ENCODE measurements at places on chromosomes 4 and X. TPM values are rescaled to one million over a fixed set of nuclear protein-coding genes. Genes with fewer than 3 reads are reported as not detected.

DNA sequence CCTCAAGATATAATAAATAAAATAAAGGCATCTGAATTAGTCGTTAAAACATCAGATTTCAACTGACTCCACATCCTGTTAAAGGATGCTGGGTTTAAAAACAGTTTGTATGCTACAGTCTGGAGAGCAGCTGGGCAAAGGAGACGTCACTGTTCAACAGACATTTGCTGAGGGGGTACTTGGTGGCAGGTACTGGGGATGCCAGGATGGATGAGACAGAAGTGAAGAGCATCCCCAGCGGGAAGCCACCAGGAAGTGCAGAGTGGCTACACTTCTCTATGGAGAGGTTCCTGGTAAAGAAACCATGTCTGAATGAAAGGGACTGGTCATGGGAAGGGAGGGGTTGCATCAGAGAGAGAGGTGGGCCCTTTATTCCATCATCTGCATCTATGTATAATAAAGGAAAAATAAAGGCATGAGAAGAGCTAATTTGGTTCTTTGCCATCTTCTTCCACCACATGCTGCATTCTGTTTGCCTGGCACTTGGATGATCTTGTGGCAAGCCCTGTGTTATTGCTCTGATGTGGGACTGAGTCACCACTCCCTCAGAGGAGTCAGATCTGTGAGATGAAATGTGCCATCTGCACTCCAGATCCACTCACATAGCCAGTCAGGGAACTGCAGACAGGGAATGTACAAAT lies 145.0 kb downstream of the SOWAHB start:
- H3K4me3 ChIP-seq: no peak overlapping the region
- H3K36me3 ChIP-seq: no peaks in the 10 kb centered on the region
- H3K4me1 ChIP-seq: no peaks in the 10 kb centered on the region

ETDB gene
- total RNA-seq: not detected

GRCh38 chr4:47088298-47088697 lies 56.9 kb downstream of the GABRB1 start:
- DNase-seq: no peak
- no peak overlapping the region for H3K27ac ChIP-seq
- H3K36me3 ChIP-seq: no peaks in the 10 kb centered on the region
- no peaks in the 10 kb centered on the region for H3K27me3 ChIP-seq

DNA sequence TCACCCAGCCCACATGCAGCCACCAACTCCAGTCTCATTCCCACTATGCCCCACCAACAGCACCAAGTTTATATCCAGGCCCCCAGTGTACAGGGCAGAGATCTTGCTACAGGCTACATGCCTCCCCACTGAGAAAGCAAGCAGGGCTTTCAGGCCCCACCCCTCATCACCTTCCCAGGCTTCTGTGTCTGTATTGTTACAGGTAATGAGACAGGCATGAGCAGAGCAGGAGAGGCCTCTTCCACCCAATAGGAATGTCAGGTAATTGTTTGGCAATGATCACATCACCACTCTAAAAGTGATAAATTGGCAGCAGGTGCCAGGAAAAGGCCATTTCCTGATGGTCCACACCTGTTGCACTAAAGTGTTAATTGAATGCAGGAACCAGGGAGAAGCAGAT lies 102.5 kb downstream of the ZNF518B start:
- no peak for DNase-seq
- no peaks in the 10 kb centered on the region for H3K27me3 ChIP-seq
- no peaks in the 10 kb centered on the region for H3K36me3 ChIP-seq

GRCh38 chr4:175273995-175274753 lies 356.0 kb downstream of the ADAM29 start:
- H3K4me3 ChIP-seq: no peak overlapping the region
- H3K4me1 ChIP-seq: no peaks in the 10 kb centered on the region
- H3K36me3 ChIP-seq: no peaks in the 10 kb centered on the region
- H3K27me3 ChIP-seq: no peaks in the 10 kb centered on the region
- DNase-seq: no peak

DNA sequence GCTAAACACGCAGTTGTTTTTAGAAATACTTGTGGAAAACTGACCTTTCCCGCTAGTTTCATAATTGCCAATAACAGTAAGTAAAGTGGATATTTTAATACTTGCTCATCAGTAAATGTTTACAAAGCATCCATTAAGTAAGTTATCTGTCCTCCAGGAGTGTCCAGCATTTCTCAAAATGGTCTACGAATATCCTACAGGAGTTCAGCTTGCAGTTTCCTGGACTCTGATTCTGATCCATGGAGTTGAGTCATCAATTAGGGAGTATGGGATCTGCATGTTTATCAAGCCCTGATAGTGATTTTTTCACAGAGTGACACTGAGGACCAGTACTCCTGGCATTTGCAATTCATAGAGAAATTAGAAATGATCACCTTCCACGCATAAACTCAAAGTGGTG lies 325.2 kb upstream of the AADAT start:
- no peaks in the 10 kb centered on the region for H3K36me3 ChIP-seq
- H3K27ac ChIP-seq: no peak overlapping the region
- no peaks in the 10 kb centered on the region for H3K4me1 ChIP-seq
- no peaks in the 10 kb centered on the region for H3K27me3 ChIP-seq
- no peak overlapping the region for H3K4me3 ChIP-seq

UGDH gene
- 26.9 TPM for total RNA-seq

GRCh38 chrX:117835034-117835433 lies 281.6 kb downstream of the KLHL13 start:
- no peak for DNase-seq
- H3K4me1 ChIP-seq: no peaks in the 10 kb centered on the region

DNA sequence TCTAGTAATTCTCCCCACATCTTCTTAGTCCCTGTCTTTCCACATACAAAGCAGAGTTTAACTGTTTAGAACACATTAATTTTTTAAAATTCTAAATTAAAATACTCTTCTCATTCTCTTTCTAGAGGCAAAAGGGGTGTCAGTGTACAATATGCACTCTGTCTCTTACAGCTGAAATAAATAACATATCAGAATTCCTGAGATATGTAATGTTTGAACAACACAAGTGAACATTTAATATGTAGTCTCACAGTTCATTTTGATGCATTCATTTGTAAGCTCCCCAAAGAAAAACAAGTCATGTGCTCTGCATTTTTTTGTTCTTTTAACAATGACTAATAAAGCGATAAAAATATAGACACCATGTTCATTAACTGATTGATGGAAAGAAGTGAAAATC lies 19.7 kb upstream of the SULT1B1 start:
- no peaks in the 10 kb centered on the region for H3K36me3 ChIP-seq
- no peak overlapping the region for H3K4me3 ChIP-seq
- no peak overlapping the region for H3K27ac ChIP-seq
- no peak for DNase-seq
- H3K4me1 ChIP-seq: no peaks in the 10 kb centered on the region

WDR1 gene
- total RNA-seq: 409 TPM

DNA sequence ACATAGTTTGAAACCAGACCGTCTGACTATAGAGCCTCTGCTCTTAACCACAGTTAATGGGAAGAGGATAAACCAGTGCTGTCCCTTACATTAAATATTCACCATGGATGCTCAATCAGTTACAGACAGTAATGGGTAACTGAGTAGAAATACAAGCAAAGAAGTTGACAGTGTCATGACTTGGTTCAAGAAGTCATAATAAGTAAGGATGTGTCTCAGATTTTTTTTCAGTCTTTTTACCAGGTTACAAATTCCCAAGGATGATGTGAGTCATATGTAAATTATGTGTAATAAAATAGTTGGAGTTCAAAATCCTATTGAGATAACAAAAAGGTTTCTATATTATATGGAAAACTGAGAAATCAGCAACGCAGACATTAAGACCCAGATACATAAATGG lies 31.1 kb downstream of the ZCCHC4 start:
- H3K27me3 ChIP-seq: no peaks in the 10 kb centered on the region
- H3K36me3 ChIP-seq: no peaks in the 10 kb centered on the region
- H3K4me3 ChIP-seq: no peak overlapping the region
- no peak overlapping the region for H3K27ac ChIP-seq

DNA sequence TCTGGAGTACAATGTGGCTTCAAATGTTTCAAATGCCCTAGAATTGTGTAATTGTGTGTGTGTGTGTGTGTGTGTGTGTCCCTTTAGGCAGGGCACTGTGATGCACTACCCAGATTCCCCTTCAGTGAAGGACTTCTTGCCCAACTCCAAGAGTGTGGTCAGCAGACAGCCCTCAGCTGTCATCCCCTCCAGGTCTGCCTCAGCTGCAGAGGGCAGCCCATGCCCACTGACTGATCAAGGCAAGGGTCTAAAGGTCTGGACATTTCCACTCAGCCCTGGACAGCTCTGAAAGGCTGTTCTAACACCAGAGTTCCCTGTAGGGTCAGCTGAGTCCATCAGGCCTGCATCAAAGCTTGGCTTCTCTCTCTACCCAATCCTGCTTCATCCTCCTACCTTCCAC lies 83.9 kb upstream of the USP9X start:
- H3K27me3 ChIP-seq: no peaks in the 10 kb centered on the region
- DNase-seq: no peak
- no peaks in the 10 kb centered on the region for H3K36me3 ChIP-seq
- H3K4me3 ChIP-seq: no peak overlapping the region
- H3K4me1 ChIP-seq: no peaks in the 10 kb centered on the region

PDE6B gene
- 10.1 TPM for total RNA-seq

CSAG2 gene
- total RNA-seq: not detected

GYG2 gene
- not detected for total RNA-seq

DNA sequence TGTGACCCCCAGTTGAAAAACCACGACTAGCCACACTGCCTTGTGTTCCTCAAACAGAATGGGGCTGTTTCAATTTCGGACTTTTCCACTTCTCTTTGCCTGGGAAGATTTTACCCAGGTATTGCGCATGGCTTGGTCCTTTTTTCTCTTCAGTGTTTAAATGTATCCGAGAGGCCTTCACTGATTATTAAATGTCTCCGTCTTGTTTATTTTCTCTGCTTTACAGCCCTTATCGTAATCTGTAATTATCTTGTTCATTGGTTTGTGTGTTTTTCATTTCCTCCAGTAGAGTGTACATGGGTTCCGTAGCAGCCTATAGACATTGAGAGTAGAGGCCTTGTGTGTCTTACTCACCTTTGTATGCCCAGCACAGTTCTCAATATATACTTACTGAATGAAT lies 2.4 kb downstream of the MOSPD2 start:
- peaks cover 11% of the 10 kb centered on the region for H3K4me1 ChIP-seq
- H3K36me3 ChIP-seq: no peaks in the 10 kb centered on the region
- no peak overlapping the region for H3K27ac ChIP-seq
- no peaks in the 10 kb centered on the region for H3K27me3 ChIP-seq
- no peak overlapping the region for H3K4me3 ChIP-seq

GPRASP1 gene
- 3.4 TPM for total RNA-seq

UXT gene
- 168 TPM for total RNA-seq

OTUD6A gene
- total RNA-seq: not detected

AVPR2 gene
- not detected for total RNA-seq

Data from CD8-positive, alpha-beta memory T cell (primary cell).